ENCODE measurements at places on chromosomes 5 and 9.

- peak; percentile 56 for DNase-seq
These were observed 483 bp downstream of the G3BP1 start for GRCh38 chr5:151772029-151772845.

DNA sequence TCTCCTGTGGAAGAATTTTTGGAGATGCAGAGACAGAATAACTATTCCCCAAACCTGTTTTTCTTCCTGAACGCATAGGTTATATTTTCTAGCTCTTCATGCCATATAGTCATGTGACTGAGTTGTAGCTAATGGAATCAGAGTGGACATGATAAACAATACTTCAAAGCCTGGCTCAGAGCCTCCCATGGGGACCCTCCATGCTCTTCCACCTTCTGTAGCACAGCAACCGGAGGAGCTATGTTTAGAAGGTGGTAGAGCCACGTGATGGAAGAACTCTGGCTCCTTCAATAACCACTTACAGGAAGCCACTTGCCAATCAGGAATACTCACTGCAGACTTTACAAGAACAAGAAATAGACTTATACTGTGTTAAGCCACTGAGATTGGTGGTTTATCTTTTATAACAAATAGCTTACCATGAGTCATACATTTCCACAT, 39.2 kb downstream of the NADK2 start:
- no peak for DNase-seq

GRCh38 chr5:80860924-80861613, 99.1 kb upstream of the RASGRF2 start:
- DNase-seq = no peak

GRCh38 chr5:23396346-23396745, 111.1 kb upstream of the PRDM9 start:
- no peak for DNase-seq

DNA sequence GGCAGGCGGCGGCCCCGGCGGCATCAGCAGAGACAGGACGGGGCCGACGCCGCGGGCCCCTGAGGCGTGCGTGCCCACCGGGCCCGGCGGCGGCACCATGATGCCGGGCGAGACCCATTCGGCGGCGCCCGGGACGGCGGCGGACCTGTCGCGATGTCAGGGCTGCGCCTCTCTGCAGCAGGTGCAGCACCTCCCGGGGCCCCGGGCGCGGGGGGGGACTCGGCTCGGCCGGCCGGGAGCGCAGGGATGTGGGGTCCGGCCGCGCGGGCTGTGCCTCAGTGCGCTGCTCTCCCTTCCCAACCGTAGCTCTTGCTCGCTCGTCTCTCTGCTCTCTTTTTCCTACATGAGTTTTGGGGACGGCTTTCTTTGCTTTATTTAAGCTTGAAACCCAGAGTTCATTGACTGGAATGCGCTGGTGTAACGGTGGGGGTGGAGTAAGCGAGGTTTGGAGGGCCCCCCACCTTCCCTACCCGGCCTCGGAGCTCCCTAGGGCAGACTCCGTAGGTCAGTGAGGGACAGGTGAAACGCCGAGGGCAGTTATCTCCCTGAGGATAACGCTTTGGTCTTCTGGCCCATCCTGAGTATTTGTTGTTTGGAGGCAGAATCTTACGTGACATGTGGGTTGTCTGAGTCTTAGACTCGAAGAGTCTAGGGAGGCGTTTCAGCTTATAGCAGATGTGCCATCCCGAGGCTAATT, 490 bp downstream of the ICE1 start:
- peak; percentile 26 for DNase-seq

- DNase-seq = no peak
These were observed 160.4 kb upstream of the MPDZ start for GRCh38 chr9:13439685-13440476.

DNA sequence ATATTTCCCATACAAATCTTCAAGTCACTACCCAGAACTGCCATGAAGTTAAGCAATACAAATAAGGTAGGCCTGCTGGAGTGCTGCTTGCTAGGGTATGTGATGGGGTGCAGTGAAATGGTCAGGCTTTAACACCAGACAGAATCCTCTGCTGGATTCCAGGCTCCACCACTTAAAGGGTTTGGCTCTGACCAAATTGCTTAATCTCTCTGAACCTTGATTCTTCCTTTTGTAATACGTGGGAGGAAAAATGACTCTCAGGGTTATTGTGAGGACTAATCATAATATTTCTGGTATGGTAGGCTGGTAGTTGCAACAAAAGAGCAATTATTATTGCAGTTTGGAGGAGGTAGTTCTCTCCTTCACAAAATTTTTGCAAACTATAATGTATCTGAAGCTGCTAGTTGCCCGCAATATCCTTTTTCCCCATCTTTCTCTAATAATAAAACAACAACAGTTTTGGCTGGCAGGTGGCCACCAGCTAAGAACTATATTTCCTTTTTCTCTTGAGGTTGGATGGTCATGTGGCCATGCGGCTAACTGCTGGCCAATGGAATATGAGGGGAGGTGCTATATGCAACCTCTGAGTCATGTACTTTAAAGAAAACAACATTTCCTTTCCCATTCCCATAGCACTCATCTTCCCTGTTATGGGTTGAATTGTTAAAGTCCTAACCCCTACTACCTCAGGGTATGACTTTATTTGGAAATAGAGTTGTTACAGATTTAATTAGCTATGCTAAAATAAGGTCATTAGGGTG, 44.1 kb downstream of the CCL28 start:
- no peak for DNase-seq
